Small intestine (tissue), 16 donors: ENCODE measurements at places on chromosomes 3 and 15. TPM values are rescaled to one million over a fixed set of nuclear protein-coding genes. Genes with fewer than 3 reads are reported as not detected.

SH3GL3 gene
- polyA plus RNA-seq = 0.16 TPM

PLSCR4 gene
- 1.6 TPM for polyA plus RNA-seq

DNA sequence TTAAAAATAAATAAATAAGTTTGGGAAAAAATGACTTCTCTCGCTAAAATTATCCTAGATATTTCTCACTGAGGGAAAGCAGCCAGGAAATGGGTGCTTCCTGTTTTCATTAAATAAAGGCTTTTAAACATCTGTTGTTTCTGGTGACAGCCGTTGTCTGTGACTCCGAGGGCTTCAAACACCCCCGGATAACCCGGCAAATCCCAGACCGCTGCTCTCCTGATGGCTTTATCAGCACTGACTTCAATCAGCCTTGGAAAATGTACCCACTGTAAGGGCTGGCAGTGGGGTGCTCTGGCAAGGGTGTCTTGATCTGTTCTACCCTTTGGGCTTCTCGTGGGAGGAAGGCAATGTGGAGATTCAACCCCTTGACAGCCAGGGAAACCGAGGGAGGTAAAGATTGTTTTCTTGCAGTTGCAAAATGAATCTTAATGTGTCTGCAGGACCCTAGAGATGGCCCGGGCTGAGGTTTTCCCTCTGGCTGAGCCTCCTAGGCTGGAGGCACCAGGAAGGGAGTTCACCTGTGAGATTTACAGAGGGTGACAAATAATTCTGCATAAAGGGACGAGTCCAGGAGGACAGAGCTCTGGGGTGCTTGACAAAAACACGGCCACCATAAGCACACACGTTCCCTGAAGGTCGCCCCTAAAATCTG lies 33.6 kb upstream of the SEC13 start:
- H3K27ac ChIP-seq = no peak overlapping the region
- no peak for DNase-seq
- no peak overlapping the region for H3K4me3 ChIP-seq
- H3K4me1 ChIP-seq = no peaks in the 10 kb centered on the region

- H3K4me1 ChIP-seq = no peaks in the 10 kb centered on the region
- DNase-seq = no peak
- H3K27ac ChIP-seq = no peak overlapping the region
- H3K27me3 ChIP-seq = peaks cover 27% of the 10 kb centered on the region
Measured at GRCh38 chr3:44029100-44029499, 212.6 kb upstream of the TOPAZ1 start.

GRCh38 chr3:157354254-157354653 lies 82.4 kb upstream of the PTX3 start:
- DNase-seq = no peak
- H3K27ac ChIP-seq = no peak overlapping the region
- H3K36me3 ChIP-seq = no peaks in the 10 kb centered on the region

DNA sequence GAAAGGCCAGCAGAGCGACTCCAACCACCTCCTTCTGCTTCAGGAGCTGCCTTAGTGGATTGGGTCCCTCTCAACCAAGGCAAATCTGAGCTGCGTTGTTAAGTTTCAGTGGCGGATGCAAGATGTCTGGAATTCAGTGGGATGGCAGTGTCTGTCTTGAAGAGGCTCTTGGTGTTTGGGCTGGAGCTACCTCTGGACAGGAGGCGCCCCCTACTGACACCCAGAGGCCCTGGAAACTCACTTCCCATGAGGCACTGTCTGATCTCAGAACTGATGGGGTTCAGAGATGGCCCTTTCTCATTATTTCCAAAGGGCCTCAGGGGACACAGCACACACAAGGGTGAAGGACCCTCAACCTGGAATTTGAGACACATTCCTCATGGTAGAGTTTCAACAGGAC lies 6.0 kb upstream of the SLC28A1 start:
- no peaks in the 10 kb centered on the region for H3K27me3 ChIP-seq
- H3K4me1 ChIP-seq = no peaks in the 10 kb centered on the region
- DNase-seq = peak; percentile 66
- no peak overlapping the region for H3K4me3 ChIP-seq
- H3K36me3 ChIP-seq = no peaks in the 10 kb centered on the region

- no peaks in the 10 kb centered on the region for H3K36me3 ChIP-seq
- H3K27me3 ChIP-seq = no peaks in the 10 kb centered on the region
- DNase-seq = no peak
- H3K4me3 ChIP-seq = no peak overlapping the region
- H3K27ac ChIP-seq = no peak overlapping the region
Measured at GRCh38 chr3:45571969-45572368, 22.6 kb upstream of the LIMD1 start.

- no peak for DNase-seq
- no peak overlapping the region for H3K4me3 ChIP-seq
- H3K27me3 ChIP-seq = no peaks in the 10 kb centered on the region
- H3K27ac ChIP-seq = no peak overlapping the region
Measured at GRCh38 chr3:101602731-101603130, 28.8 kb downstream of the PCNP start.

DNA sequence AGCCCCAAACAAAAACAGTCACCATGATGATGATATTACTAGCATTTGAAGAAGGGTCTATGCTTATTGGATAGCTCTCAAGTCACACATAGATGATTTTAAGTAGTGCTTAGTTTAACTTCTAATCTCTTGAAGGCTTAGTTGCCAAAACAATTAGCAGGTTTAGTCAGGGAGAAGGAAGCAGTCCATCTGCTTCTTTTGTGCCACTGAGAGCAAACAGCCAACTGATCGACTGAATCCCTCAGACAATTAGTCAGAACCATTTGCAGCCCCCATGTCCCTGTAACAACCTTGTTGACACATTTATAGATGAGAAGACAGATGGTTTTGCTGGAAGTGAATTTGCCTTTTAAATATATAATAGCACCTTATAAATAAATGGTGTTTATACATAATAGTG lies 585.1 kb upstream of the SUCLG2 start:
- no peaks in the 10 kb centered on the region for H3K4me1 ChIP-seq
- DNase-seq = no peak
- no peak overlapping the region for H3K4me3 ChIP-seq
- no peaks in the 10 kb centered on the region for H3K27me3 ChIP-seq
- H3K36me3 ChIP-seq = no peaks in the 10 kb centered on the region
- no peak overlapping the region for H3K27ac ChIP-seq

DNA sequence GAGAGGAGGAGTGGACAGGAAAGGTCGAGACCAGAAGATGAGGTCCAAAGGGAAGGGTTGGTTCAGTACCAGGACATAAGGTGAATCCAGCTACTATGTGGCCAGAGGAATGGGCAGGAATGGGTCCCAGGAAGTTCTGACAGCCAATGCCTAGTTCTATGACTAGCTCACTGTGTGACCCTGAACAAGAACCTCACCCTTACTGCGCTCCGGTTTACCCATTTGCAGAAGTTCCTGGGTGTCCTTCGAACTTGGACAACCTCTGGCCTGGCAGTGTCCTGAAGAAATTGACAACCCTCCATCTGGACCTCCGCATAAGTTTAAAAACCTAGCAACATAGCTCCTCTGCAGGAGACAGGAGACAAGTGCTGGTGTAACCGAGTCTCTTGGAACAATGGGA lies 12.2 kb upstream of the PSTPIP1 start:
- no peaks in the 10 kb centered on the region for H3K36me3 ChIP-seq
- H3K27ac ChIP-seq = no peak overlapping the region
- H3K4me3 ChIP-seq = no peak overlapping the region
- no peaks in the 10 kb centered on the region for H3K4me1 ChIP-seq
- no peaks in the 10 kb centered on the region for H3K27me3 ChIP-seq

- no peak overlapping the region for H3K4me3 ChIP-seq
- no peaks in the 10 kb centered on the region for H3K4me1 ChIP-seq
- no peaks in the 10 kb centered on the region for H3K36me3 ChIP-seq
- DNase-seq = no peak
- no peak overlapping the region for H3K27ac ChIP-seq
- H3K27me3 ChIP-seq = no peaks in the 10 kb centered on the region
Measured at GRCh38 chr15:96992817-96993216, 662.3 kb downstream of the NR2F2 start.

- H3K27me3 ChIP-seq = no peaks in the 10 kb centered on the region
- H3K27ac ChIP-seq = no peak overlapping the region
- no peak overlapping the region for H3K4me3 ChIP-seq
- H3K36me3 ChIP-seq = no peaks in the 10 kb centered on the region
- no peaks in the 10 kb centered on the region for H3K4me1 ChIP-seq
Measured at GRCh38 chr3:108118038-108118768, 27.4 kb upstream of the CD47 start.

GRCh38 chr3:4006288-4006687 lies 207.1 kb downstream of the LRRN1 start:
- no peak for DNase-seq
- no peaks in the 10 kb centered on the region for H3K27me3 ChIP-seq
- H3K4me3 ChIP-seq = no peak overlapping the region
